ENCODE measurements at places on chromosomes 3 and 15. TPM values are rescaled to one million over a fixed set of nuclear protein-coding genes. Genes with fewer than 3 reads are reported as not detected.
A peak's percentile ranks its signal among the peaks of the same experiment; 100 is the strongest.

DNA sequence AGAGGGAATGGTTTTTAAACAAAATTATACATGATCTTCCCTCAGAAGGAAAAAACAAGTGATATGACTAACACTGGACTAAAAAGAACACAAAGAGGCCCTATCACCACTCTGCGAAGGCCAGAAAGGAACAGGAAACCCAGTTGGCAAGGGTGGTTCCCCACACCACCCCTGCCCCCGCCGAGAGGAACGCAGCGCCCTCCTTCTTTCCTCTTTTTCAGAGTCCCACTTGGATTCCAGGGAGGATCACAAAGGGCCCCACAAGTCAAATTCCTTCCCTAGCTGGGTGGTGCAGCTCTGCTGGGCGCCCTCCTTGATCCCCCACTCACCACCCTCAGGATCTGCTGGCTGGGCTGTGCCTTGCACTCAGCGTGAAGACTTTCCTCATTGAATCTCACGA is 29.8 kb downstream of the PLA1A start:
- no peak for DNase-seq

DNA sequence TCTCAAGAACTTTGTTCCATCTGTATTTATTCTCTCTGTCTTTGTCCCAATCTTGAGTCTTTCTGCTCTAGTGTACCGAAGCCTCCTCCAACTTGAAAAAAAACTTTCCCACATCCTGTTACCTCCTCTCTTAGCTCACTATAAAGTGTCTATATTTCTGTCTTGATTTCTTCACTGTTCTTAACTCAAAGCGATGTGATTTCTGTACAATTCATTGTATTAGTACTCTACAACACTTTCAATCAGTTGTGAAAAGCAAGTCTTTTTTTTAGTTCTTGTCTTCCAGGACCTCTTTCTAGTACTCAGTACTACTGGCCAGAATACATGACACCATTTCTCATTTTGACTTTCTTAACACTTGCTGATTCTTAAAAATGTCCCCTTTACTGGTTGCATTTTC is 353.5 kb upstream of the SATB1 start:
- DNase-seq: no peak

DNA sequence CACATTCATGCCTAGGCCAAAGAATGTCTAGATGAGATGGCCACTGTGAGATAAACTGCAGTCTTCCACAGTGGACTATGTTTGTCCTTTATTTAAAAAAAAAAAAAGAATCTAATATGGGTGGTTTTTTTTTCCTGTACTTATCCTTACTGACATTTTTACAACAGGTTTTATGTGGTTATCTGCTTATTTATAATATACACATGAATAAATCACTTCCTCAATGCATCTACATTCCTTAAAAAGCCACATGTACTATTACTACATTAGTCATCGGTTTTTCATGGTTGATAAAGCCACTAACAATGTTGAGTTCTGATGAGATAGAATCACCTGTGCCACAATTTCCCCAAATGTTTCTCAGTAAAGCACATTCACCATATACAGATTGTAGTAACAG is 341.3 kb upstream of the THBS1 start:
- no peak for DNase-seq

DNA sequence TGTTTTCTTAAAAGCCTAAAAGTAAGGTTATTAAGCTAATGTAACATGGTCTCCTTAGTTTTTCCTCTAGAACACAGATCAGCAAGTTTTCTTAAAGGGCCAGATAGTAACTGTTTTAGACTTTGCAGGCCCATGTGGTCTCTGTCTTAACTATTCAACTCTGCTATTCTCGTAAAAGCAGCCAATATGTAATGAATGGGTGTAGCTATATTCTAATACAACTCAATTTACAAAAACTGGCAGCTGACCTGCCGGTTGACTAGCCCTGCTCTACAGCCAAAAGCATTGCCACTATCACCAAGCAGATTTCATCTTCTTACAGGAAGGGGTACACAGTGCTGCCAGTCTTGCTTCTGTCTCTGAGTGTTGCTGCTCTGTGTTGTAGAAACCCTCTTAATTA is 27.4 kb downstream of the KCNMB3 start:
- no peak for DNase-seq

Gene PLCH1
- polyA plus RNA-seq: 9.2 TPM

Gene PIF1
- 21.2 TPM for polyA plus RNA-seq

- no peak for DNase-seq
These were observed 556 bp downstream of the USP19 start for GRCh38 chr3:49120096-49120437.

Gene PLAAT1
- polyA plus RNA-seq: 3.3 TPM

GRCh38 chr15:84818261-84819131 is 1.3 kb downstream of the ALPK3 start:
- no peak for DNase-seq

GRCh38 chr3:50436114-50436674 is 67.2 kb downstream of the CACNA2D2 start:
- peak; percentile 51 for DNase-seq

DNA sequence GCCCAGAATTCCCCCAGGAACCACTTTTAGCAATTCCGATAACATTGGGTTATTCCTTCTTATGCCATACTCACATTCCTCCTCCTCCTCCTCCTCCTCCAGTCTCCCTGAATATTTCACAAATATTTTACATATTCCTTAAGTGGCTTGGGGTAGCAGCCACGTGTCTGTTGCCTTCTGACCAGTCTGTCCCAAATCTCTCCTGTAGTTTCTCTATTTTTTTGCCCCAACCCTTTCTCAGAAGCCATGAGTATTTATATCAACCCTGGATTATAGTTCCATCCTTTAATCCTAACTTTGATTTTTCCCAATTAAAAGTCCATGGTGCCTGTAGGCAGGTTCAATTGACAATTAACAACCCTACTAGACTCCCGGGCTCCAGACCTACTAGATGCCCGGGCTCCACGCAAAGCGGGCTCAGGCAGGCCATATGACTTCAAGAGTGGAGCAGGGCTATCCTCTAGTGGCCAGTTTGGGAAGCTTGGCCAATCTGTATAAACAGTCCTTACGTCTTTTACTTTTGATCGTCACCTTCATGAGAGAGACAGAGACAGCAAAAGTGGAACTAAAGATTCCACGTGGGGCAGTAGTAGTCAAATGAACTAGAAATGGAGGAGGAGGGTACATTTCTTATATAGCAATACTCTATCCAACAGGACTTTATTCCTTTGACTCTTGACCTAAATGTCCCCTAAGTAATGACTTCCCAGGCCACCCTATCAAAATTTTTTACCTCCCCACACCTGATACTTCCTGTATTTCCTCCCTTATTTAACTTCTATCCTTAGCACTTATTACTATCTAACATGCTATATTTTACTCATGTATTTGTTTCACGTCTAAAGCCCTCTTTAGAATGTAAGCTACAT is 69.7 kb downstream of the USF3 start:
- DNase-seq: no peak

GRCh38 chr3:143567823-143568222 is 280.4 kb downstream of the SLC9A9 start:
- DNase-seq: no peak

DNA sequence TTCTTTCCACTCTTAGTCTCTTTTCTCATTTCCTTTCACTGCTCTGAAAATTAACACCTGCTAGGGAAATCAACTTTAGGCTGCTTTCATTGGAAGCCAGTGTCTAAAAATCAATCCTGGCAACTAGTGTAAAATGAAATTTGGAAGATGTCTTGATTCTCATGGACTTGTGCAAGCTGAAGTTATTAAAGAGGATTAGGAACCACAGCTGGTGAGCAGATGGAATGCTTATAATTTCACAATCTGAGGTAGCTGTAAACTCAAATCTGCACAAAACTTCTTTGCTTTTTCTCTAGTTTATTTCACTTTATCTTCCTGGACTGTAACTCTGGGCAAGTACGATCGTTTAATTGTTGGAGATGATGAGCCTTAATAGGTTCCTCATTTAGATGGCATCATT is 175.6 kb downstream of the GHSR start:
- DNase-seq: no peak

- DNase-seq: no peak
These were observed at the start of gene A4GNT for GRCh38 chr3:138132239-138132638. TSS of gene A4GNT (minus strand) at chr3:138132390. CDS start at chr3:138131256, 1,134 bp downstream.

Gene HHLA2
- 25.6 TPM for polyA plus RNA-seq

GRCh38 chr15:39474657-39475056 is 106.2 kb upstream of the THBS1 start:
- no peak for DNase-seq

- no peak for DNase-seq
These were observed 800.6 kb upstream of the CFAP20DC start for GRCh38 chr3:59850417-59850816.

DNA sequence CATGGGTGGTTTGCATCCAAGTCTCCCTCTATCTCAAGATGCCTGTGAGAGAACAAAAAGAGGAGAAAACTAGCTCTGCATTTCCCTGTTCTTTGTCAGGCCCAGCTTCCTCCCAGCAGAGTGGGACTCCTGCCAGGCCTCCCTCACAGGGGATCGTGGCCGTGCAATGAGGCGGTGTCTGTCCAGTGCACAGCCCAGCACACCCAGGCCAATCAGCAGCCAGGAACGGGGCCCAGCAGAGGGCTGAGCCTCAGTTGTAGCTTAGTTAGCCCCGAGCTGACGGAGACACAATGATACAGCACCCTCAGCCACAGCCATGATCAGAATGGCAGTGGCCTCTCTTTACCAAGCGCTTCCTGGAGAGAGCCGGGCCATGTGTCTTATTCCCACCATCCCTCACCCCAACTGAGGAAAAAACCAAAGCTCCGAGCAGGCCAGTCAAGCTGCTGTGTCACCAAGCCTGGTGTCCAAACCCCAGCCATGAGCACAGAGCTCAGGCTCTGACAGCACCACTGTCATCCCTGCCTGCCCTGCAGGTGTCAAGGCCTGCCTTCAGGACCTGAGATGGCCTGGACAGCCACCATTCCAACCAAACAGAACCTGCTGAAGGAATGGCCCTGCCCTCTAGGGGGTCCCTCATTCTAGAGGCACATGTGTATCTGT is 71.1 kb downstream of the DNAJB8 start:
- DNase-seq: no peak

DNA sequence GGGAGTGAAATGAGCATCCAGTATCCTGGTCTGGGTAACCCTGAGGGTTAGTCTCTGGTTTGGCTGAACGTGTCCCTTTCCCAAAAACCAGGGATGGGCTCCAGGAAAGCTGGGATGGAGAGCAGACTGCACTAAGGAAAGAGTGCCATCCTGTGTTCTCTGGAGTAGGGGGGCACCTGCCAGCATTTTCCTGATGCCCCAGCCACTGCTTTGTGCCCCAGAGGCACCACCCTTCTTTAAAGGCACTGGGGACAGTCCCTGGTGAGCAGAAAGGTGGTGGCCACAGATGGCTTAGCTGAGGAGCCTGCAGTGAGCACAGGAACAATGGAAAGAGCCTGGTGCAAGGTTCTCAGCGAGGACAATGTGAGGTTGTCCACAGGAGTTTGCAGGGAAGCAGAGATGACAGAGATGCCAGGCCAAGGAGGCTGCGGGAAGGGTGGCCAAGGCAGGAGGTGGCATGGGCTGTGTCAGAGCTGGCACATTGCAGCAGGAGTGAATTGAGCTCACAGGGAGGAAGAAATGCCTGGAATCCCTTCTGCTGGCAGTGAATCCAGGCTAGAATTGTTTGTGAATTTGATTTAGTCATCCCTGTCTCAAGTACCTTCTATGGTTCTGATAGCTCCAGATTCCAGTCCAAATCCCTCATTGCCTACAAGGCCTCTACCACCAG is 39.9 kb downstream of the AMOTL2 start:
- no peak for DNase-seq

Gene FGF7
- polyA plus RNA-seq: 27.5 TPM

GRCh38 chr3:182716114-182716688 is 77.1 kb upstream of the ATP11B start:
- DNase-seq: no peak

- DNase-seq: no peak
These were observed 226.9 kb upstream of the MRPL3 start for GRCh38 chr3:131729643-131730017.

- DNase-seq: no peak
These were observed 5.4 kb downstream of the ISL2 start for GRCh38 chr15:76342058-76342381.

DNA sequence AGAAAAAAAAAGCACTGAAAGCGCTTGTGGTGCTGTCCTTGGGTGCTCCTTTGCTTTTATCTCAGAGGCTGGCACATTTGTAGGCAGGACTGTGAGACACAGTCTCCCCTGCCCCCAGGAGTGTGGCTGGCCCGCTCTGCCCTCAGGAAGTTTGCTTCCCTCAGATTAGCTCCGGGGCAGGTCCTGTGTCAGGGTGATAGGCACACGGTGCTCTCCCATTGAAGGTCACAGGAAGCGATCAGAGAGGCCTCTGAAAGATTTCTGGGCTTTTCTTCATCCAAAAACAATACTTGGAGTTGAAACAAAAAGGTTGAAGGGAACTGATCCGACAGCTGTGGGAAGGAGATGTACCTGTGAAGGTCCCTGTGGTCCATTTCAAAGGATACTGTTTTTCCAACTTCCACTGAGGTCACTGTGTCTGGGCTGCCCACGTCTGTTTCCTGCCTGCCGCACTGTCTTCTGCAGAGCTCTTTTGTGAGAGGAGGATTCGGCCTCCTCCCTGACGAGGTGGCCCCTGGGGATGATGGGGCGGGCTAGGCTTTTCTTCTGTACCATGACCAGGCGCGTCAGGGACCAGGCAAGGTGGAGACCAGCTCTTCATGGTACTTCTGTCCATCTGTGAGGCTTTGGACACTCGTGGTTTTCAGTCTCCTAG is 330.5 kb upstream of the CTDSPL start:
- no peak for DNase-seq

DNA sequence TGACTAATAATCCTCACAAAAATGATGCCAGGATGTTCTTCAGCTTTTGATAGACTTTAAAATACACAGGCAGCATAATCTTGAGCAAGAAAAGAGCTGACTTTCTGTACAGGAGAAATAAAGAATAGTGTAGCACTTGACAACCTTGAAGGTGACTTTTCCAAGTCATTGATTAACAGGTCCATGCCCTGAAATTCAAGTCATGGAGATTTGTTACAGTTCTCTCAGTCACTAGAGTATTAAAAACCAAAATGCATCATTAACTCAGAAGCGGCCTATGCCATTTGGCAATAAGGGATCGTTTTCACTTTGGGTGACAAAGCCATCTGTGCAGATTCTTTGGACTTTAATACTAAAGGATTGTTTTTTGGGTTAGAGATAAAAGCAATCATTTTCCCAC is 692.7 kb upstream of the SGO1 start:
- DNase-seq: no peak

DNA sequence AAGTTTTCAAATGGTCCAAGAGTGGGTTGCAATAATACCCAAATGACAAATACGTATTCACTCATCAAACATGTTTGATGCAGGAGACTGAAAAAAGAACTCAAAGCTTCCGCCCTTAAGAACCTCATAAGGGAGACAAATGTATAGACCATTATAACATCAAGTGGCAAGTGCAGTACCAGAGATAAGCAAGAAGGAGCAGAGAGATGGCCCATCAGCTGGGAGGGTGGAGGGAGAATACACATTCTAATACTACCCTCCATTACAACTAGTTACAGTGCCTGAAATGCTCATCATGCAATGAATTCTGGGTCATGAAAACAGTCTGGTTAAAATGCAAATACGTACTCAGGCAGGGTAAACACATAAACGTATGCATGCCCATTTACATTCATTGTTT is 304.0 kb downstream of the SHQ1 start:
- no peak for DNase-seq

- DNase-seq: no peak
These were observed 479.5 kb upstream of the AGTR1 start for GRCh38 chr3:148218222-148218621.

Gene CLDN1
- 58.9 TPM for polyA plus RNA-seq

- no peak for DNase-seq
These were observed 6.7 kb downstream of the PLOD2 start for GRCh38 chr3:146154316-146154715.
